ENCODE measurements at places on chromosomes 2 and 18.

GRCh38 chr2:189751080-189751658 lies 11.4 kb downstream of the OSGEPL1 start:
- no peak for DNase-seq

DNA sequence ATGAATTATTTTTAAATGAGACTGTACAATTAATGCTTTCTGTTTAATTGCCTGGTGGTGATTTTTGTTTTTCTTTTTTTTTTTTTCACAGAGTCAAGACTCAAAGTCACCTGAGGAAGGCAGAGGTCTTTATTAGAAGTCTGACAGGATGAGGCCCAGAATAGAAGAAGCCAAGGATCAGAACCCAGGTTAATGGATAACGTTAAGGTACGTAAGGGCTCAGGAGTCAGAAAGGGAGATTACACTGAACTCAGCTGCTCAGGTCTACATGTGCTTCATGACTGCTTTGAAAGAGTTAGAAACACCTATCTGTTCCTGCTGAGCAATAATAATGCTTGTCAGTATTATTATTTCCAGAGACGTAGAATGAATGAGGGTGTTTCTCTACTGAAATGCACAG lies 196.5 kb downstream of the LRATD1 start:
- DNase-seq: no peak

GRCh38 chr2:233079953-233080835 lies 20.1 kb downstream of the INPP5D start:
- no peak for DNase-seq

DNA sequence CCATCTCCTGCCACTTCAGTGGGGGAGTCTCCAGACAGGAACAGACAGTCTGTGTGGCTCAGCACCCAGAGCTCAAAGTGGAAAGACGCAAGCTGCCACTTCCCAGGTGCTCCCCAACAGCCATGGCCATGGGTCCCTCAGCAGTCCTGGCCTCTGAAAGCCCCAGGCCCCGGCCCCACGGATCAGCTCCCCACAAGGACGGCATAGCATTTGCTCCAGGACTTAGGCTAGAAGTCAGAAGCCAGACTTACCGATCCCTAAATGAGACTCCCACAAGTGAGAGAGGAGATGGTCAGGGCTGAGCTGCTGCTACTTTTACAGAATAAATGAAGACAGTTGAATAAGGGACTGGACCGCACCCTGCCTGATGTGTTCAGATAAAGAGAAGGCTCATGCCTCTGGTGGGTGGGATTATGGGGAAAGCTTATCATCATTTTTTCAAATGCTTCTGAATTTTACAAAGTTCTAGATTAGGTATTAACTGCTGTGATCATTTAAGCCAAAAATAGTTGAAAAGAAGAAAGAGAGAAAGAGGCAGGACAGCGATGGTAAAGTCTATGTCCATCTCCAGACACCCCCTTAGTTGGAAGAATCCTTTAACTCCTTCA lies 50.5 kb downstream of the ADD2 start:
- no peak for DNase-seq

- no peak for DNase-seq
Measured at GRCh38 chr2:183521911-183522310, 397.7 kb downstream of the NUP35 start.

- DNase-seq: peak; percentile 56
Measured at GRCh38 chr2:135985826-135986393, 484 bp upstream of the DARS1 start.

DNA sequence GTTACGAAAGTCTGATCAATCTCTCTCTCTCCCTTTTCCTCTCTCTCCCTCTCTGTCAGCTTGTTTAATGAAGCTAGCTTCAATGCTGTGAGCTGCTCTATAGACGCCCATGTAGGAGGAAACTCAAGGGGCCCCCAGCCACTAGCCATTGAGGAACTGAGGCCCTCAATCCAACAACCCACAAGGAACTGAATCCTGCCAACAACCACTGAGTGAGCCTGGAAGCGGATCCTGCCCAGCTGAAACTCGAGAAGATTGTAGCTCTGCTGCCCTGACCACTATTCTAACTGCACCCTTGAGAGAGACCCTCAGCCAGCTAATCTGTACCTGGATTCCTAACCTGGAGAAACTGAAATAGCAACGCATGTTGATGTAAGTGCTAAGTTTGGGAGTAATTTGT lies 129.2 kb downstream of the BCL11A start:
- DNase-seq: no peak

- DNase-seq: no peak
Measured at GRCh38 chr18:25326361-25326952, 25.5 kb downstream of the ZNF521 start.

DNA sequence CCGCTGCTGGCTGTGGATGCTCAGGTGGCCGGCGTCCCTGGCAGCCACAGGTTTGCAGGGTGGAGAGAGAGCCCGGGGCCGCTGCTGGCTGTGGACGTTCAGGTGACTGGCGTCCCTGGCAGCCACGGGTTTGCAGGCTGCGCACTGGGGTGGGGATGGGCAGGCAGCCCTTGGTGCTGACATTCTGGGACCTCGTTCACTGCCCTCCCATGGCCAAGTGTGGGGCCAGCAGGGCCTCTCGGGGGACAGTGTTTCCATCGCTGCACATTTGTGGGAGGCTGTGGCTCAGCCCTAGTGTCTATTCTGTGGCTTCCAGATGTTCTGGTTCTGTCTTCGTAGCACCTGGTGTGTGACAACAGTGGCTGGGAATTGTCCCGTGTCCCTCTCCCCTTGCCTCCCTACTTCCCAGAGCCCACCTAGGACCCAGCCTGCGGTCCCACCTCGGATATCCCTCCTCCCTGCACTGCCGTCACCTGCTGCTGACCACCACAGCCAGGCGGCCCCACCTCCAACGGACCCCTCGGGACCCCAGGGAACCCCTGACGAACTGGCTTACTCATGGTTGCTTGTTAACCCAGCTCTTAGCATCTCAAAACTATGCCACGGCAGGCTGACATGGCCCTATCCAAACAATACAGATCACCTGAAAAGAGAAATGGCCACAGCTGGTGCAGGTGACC lies 915 bp downstream of the CROCC2 start:
- no peak for DNase-seq

DNA sequence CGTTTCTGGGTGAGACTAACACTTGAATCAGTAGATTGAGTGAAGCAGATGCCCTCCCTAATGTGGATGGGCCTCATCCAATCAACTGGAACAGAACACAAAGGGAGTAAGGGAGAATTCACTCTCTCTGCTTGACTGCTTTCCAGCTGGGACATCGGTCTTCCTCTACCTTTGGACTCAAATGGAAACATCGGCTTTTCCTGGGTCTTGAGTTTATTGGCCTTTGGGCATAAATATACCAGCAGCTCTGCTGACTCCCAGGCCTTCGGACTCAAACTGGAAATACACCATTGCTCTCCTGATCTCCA lies 311.6 kb downstream of the STK39 start:
- no peak for DNase-seq

- DNase-seq: no peak
Measured at GRCh38 chr18:2714140-2714539, 58.6 kb downstream of the SMCHD1 start.

- DNase-seq: no peak
Measured at GRCh38 chr2:11200651-11201050, 45.4 kb downstream of the SLC66A3 start.

DNA sequence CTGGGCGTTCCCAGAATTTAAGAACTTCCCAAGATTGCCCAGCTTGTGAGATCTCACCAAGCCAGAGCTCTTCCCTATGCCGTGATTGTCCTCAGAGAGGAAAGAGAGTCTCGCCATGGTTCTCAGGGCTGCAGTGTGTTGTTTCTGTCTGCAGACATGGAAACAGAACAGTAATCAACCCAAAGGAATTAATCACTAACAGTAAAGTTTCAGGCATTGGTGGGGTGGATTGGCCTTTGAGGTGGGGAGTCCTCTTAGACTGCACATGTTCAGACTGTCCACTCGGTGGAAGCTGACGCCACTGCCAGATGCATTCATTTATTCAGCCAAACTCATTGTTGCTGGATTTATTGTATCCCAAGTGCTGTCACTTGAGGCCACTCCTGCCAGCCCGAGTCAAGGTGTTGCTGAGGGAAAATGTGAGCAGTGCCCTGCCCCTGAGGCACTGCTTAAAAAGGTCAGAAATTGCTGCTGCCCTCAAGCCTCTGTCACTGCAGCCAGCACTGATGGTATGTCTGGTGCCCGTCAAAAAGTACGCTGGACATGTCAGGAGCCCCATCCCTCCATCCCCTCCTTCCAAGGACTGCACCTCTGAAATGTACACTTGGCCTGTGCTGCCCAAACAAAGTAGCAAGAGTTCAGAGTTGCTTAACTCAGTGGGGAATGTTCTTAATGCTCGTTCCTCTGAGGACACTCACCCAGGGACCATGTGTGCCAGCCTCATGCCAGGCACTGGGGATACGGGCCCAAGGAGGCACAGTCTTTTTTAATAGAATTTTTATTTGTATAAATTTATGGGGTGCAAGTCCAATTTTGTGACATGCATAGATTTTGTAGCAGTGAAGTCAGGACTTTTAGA lies 201.0 kb downstream of the GLI2 start:
- DNase-seq: no peak

GRCh38 chr2:226137201-226137811 lies 662.3 kb downstream of the IRS1 start:
- no peak for DNase-seq

GRCh38 chr18:62788876-62789275 lies 73.5 kb downstream of the PHLPP1 start:
- no peak for DNase-seq

DNA sequence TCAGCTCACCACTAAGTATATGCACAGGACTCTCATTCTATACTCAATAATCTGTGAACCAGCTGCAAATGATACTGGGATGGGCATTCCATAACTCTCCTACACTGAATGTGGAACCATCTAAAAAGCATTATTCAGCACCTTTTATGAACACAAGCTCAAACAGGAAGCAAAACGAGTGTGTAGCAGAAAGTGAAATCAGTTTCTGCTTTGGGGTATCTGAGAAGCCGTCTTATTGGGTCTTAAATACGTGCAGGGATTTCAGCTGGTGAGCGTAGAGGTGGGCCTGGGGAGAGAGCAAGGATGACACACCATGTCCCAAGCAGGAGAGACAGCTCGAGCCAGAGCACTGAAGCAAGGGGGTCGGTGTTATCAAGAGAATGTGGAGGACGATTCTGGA lies 120.0 kb upstream of the TTN start:
- no peak for DNase-seq

DNA sequence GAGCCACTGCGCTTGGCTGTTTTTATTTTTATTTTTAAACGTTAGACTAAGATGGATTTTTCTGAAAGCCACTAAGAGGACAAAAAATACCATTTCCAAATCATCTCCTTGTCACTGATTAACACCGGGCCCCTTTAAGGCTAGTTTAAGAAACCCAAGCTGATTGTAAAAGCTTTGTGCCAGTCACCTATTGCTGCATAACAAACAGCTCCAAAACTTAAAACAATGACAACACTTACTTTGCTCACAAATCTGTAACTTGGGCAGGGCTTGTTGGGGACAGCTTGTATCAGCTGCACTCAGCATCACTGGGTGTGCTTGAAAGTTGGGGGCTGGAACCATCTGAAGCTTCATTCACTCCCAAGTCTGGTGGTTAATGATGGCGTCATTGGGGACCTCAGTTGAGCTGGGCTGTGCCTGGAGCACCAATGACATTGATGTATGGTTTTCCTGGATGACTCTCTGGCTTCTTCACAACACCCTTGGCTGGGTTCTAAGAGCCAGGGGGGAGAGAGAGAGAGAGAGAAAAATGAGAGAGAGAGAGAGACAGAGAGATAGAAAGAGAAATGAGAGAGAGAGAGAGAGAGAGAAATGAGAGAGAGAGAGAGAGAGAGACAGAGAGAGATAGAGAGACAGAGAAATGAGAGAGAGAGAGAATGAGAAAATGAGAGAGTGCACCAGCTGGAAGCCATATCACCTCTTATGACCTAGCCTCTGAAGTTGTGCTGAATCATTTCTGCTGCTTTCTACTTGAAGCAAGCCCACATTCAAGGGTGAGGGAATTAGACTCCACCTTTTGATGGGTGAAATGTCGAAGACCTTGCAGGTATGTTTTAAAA lies 26.0 kb upstream of the ATG16L1 start:
- DNase-seq: no peak
